IgD-negative memory B cell (primary cell): ENCODE measurements at places on chromosomes 16 and 17. TPM values are rescaled to one million over a fixed set of nuclear protein-coding genes. Genes with fewer than 3 reads are reported as not detected.

The BICDL2 gene
- not detected for polyA plus RNA-seq

The SLC16A3 gene
- 3.7 TPM for polyA plus RNA-seq

The CHD9NB gene
- polyA plus RNA-seq: not detected

The KRTAP2-1 gene
- polyA plus RNA-seq: not detected

The SAMD14 gene
- 0.15 TPM for polyA plus RNA-seq

The SMPD3 gene
- 9.7 TPM for polyA plus RNA-seq

The SLC13A2 gene
- polyA plus RNA-seq: not detected

The BAIAP3 gene
- polyA plus RNA-seq: 26.0 TPM

The P2RX1 gene
- 2.4 TPM for polyA plus RNA-seq

The HSF4 gene
- not detected for polyA plus RNA-seq

The LCAT gene
- polyA plus RNA-seq: 0.81 TPM

The GDPD3 gene
- not detected for polyA plus RNA-seq

The SLC6A2 gene
- polyA plus RNA-seq: not detected
